Mesothelial cell of epicardium (in vitro differentiated cells): ENCODE measurements at places on chromosomes 16 and 17. TPM values are rescaled to one million over a fixed set of nuclear protein-coding genes. Genes with fewer than 3 reads are reported as not detected.
A peak's percentile ranks its signal among the peaks of the same experiment; 100 is the strongest.

The TNFRSF17 gene
- not detected in 3 replicates for total RNA-seq

GRCh38 chr16:71629278-71630016, 3.5 kb downstream of the MARVELD3 start:
- H3K4me1 ChIP-seq = peaks cover 20% of the 10 kb centered on the region
- peaks cover 18% of the 10 kb centered on the region for H3K27me3 ChIP-seq
- peak overlapping the region; percentile 81 for H3K27ac ChIP-seq

DNA sequence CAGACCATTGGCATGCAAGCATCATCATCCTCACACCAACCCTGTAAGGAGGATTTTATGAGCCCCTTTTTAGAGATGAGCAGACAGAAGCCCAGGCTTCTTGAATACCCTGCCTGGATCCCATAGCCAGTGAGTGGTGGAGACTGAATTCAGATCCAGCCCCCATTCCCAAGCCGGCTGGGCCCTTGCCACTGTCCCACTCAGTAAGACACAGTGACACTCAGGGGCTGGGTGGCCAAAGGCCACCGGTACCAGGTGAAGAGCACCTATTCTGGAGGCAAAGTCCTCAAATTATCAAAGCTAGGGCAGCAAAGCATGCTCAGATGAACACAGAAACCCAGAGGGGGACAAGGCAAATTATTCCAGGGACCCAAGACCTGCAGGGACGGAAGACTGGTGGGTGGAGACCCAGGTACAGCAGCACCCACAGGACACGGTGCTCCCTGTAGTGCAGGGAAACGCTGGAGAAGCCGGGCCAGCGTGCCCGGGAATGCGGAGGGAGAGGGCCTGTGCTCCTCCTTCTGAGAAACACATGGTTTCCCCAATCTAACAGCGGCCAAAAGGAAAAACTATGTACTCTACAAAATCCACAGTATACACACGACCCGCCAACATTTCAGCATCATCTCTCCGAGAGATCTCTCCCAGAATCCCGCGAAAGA, 33.2 kb upstream of the CRHR1 start:
- H3K4me3 ChIP-seq = no peak overlapping the region
- H3K4me1 ChIP-seq = no peaks in the 10 kb centered on the region
- no peak overlapping the region for H3K27ac ChIP-seq
- no peak for DNase-seq

The BCL6B gene
- 0.22 to 0.34 TPM in 2 of 3 replicates, not detected in the other for total RNA-seq

- no peak within 1 kb of the TSS for H3K27ac ChIP-seq
- DNase-seq = no peak
- no peaks in the 10 kb centered on the region for H3K27me3 ChIP-seq
- no peaks in the 10 kb centered on the region for H3K36me3 ChIP-seq
- H3K4me1 ChIP-seq = no peaks in the 10 kb centered on the region
- H3K4me3 ChIP-seq = no peak within 1 kb of the TSS
Observed at GRCh38 chr17:41026715-41027471, at the start of gene KRTAP1-5. TSS of gene KRTAP1-5 (minus strand) at chr17:41027208. CDS start at chr17:41027155, 53 bp downstream.

DNA sequence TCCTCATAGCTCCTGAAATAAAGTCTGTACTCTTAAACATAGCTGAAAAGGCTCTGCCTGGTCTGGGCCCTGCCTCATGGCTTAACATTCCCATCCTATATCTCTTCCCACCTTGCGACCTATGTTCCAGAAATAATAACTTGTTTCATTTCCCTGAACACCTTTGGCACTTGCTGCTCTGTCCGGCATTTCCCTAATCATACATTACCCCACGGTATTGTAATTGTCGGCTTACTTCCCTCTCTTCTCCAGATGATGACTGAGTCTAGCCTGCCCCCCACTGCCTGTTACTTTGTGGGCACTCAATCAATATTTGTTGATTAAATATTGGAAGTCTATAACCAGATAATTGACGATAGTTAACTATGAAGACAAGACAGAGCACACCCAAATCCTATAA, 23.3 kb upstream of the SUPT4H1 start:
- H3K36me3 ChIP-seq = peaks cover 3% of the 10 kb centered on the region
- H3K27me3 ChIP-seq = no peaks in the 10 kb centered on the region
- peaks cover 38% of the 10 kb centered on the region for H3K4me1 ChIP-seq

The OTOA gene
- total RNA-seq = 0.09 to 0.25 TPM (median 0.25 TPM) in 3 replicates

- H3K27me3 ChIP-seq = no peaks in the 10 kb centered on the region
- no peak for DNase-seq
- H3K4me3 ChIP-seq = no peak overlapping the region
- peaks cover 13% of the 10 kb centered on the region for H3K4me1 ChIP-seq
Observed at GRCh38 chr16:85483424-85483823, 129.7 kb upstream of the GSE1 start.

GRCh38 chr17:57338257-57338914, 82.1 kb downstream of the MSI2 start:
- H3K27ac ChIP-seq = no peak overlapping the region
- no peak for DNase-seq
- peaks cover 9% of the 10 kb centered on the region for H3K4me1 ChIP-seq
- H3K36me3 ChIP-seq = peaks cover 21% of the 10 kb centered on the region
- no peak overlapping the region for H3K4me3 ChIP-seq
- H3K27me3 ChIP-seq = no peaks in the 10 kb centered on the region

The TEX14 gene
- total RNA-seq = 0.20 to 0.43 TPM (median 0.34 TPM) in 3 replicates

DNA sequence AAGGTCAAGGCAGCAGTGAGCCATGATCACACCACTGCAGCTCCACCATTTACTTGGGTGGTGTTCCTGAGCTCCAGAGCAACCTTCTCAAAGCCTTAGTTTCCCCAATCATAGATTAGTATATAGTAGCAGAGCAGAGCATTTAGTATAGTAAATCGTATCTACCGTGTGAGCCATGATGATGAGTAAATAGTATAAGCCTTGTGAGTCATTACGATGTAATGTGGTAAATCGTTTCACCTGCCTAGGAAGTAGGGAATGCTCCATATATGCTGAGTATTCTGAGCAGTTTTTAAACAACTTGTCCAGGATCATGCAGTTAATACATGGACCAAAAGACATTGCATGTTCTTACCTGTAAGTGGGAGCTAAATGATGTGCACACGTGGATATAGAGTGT, 66.4 kb downstream of the SCNN1B start:
- no peaks in the 10 kb centered on the region for H3K4me1 ChIP-seq
- H3K27ac ChIP-seq = no peak overlapping the region
- H3K36me3 ChIP-seq = no peaks in the 10 kb centered on the region
- H3K27me3 ChIP-seq = peaks cover 11% of the 10 kb centered on the region
- no peak for DNase-seq
- H3K4me3 ChIP-seq = no peak overlapping the region

DNA sequence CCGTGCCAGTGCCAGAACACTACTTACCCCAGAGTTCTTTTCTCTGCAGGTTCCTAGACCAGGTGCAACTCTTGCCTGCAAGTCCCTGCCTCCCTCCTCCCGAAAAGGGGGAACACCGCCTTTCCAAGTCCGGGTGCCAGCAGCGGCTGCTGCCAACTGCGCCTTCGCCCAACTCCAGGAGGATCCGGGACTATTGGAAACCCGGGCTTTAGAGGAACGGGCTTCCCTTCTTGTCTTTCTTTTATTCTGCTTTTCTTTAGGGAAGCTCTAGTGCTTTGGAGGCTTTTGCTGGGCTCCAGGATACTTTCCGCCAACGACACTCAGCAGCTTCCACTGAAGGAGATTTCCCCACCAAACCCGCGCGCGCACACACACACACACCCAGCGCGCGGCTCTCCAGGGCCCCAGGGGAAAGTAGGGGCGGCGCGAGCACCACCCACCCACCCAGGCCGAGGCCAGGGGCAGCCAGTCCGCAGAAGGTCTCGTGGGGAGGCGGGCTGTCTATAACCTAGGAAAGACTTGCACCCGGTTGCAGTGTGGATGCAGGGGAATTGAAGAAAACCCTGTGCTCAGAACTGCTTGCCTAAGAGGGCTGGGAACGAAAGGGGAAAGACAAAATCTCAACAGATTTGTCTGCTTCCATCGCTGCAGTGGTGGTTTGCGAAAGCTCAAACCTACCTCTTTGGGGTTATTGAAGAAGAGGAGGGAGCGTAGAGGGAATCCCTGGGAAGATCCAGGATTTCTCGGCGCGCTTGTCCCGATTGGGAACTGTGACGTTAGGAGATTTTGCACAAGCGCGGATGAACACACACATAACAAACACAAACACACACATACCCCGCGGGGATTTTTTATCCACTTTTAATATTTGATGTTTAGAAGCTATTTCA, 977 bp upstream of the CA10 start:
- no peak overlapping the region for H3K27ac ChIP-seq
- DNase-seq = no peak
- peaks cover 12% of the 10 kb centered on the region for H3K4me1 ChIP-seq
- H3K36me3 ChIP-seq = no peaks in the 10 kb centered on the region
- H3K4me3 ChIP-seq = peak overlapping the region; percentile 50

- peaks cover 10% of the 10 kb centered on the region for H3K36me3 ChIP-seq
- no peak overlapping the region for H3K4me3 ChIP-seq
- no peaks in the 10 kb centered on the region for H3K27me3 ChIP-seq
- no peak for DNase-seq
Observed at GRCh38 chr16:56848029-56848936, 16.7 kb upstream of the SLC12A3 start.

- DNase-seq = no peak
- peak overlapping the region; percentile 94 for H3K27ac ChIP-seq
- H3K4me3 ChIP-seq = peak overlapping the region; percentile 37
- no peaks in the 10 kb centered on the region for H3K27me3 ChIP-seq
Observed at GRCh38 chr17:50194934-50195865, 6.2 kb downstream of the COL1A1 start.

DNA sequence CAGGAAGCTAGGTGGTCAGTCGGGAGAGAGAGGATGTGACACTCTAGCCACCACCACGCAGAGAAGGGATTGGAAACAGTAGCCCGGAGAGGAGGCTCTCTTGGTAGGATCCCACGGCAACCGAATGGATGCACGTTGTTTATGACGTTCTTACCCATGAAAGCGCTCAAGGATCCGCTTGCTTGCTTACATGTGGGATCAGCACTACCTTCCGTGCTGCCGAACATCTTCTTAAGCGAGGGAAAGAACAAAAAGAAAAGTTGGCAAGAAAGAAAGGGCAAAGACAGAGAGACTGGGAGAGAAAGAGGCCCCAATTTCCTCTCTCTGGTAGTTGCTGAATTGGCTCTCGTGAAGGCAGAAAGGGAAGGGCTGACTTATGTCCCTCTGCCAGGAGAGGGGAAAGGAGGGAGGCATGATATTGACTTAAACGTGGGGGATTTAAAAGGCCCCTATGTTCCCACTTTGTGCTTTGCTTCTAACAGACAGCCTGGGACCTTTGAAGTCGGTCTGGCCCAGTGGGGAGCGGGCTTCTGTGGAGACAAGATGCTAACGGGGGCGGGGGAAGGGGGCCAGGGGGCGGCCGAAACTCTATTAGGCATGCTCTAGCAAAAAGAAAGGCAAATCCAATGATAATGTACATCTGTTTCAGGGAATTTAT, 35.4 kb downstream of the SNX20 start:
- peaks cover 25% of the 10 kb centered on the region for H3K4me1 ChIP-seq
- H3K36me3 ChIP-seq = peaks cover 12% of the 10 kb centered on the region
- H3K27ac ChIP-seq = peak overlapping the region; percentile 91

- H3K4me1 ChIP-seq = peaks cover 16% of the 10 kb centered on the region
- peaks cover 1% of the 10 kb centered on the region for H3K27me3 ChIP-seq
- H3K27ac ChIP-seq = no peak overlapping the region
- H3K36me3 ChIP-seq = no peaks in the 10 kb centered on the region
- DNase-seq = no peak
Observed at GRCh38 chr16:29116980-29117379, 132.1 kb downstream of the LAT start.

The OR1F1 gene
- not detected in 3 replicates for total RNA-seq

GRCh38 chr17:41537614-41537954, 9.5 kb upstream of the KRT19 start:
- H3K4me3 ChIP-seq = no peak overlapping the region
- H3K27ac ChIP-seq = peak overlapping the region; percentile 75
- no peaks in the 10 kb centered on the region for H3K27me3 ChIP-seq
- DNase-seq = no peak
